ENCODE measurements at places on chromosomes 3 and 15. TPM values are rescaled to one million over a fixed set of nuclear protein-coding genes. Genes with fewer than 3 reads are reported as not detected.

DNA sequence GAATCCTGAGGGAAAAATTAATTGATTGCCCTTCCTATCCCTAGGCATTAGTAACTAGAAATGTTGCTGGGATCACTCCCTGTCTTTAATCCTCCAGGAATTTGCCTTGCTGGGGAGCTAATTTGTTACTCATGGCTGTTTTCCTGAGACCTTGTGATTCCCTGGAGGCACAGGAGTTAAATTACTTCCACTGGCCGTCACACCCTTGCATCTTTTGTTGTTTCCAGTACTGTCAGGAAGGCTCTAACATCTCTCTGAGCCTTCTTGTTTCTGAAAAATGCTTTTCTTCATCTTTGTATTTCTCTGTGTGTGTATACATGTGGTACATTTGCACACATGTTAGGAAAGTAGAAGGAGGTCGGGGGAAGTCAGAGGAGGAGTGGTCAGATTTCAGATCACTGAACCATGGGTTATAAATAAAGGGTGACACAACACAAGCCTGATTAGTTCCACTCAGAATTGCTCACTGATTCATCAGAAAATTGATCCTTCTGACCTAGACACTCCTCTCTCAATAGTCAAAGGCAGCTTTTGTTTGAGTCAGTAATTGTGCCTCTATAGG lies 23.5 kb upstream of the LRRFIP2 start:
- H3K27me3 ChIP-seq, result no peaks in the 10 kb centered on the region
- no peak overlapping the region for H3K4me3 ChIP-seq
- H3K27ac ChIP-seq, result peak overlapping the region; percentile 61

TEX55 gene
- total RNA-seq, result not detected

DNA sequence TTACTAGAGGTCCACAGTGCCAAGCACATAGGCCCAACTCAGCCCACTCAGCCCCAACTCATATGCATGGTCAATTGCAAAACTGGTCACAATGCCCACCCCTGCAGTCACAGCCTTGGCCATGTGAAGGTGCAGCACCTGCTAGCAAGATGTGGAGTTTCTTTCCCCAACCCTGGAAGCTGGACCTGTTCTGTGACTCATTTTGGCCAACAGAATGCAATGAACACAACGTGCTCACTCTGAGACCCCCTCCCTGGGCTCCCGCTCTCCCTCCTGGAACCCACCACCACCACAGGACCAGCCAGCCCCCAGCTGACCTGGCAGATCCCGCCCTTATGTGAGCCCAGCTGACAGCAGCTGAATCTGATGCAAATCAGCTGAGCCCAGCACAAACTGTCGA lies 34.4 kb downstream of the ALDH1L1 start:
- H3K4me3 ChIP-seq, result no peak overlapping the region
- DNase-seq, result peak; percentile 34
- H3K27ac ChIP-seq, result no peak overlapping the region

DYNLT2B gene
- 11.6 TPM for total RNA-seq

DNA sequence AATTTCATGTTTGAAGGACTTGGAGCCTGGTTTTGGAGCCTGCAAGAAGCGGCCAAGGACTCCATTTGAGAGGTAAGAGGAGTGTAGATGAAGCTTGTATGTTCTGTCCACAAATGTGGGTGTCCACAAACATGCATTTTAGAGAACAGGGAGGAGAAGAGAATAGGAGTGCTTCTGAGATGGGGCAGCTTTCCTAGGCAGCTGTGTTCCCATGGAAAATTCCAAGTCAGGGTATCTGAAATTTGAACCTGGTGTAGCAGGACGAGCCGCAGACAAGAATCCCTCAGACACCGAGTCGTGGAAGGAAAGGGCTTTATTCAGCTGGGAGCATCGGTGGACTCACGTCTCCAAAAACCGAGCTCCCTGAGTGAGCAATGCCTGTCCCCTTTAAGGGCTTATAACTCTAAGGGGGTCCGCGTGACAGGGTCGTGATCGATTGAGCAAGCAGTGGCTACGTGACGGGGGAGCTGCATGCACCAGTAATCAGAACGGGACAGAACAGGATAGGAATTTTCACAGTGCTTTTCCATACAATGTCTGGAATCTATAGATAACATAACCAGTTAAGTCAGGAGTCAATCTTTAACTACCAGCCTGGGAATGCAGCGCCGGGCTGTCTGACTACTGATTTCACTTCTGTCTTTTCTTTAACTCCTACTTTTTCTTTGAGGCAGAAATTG lies 71.4 kb upstream of the WDR72 start:
- H3K4me3 ChIP-seq, result no peak overlapping the region
- no peaks in the 10 kb centered on the region for H3K36me3 ChIP-seq
- no peaks in the 10 kb centered on the region for H3K27me3 ChIP-seq
- no peak overlapping the region for H3K27ac ChIP-seq
- no peaks in the 10 kb centered on the region for H3K4me1 ChIP-seq

DNA sequence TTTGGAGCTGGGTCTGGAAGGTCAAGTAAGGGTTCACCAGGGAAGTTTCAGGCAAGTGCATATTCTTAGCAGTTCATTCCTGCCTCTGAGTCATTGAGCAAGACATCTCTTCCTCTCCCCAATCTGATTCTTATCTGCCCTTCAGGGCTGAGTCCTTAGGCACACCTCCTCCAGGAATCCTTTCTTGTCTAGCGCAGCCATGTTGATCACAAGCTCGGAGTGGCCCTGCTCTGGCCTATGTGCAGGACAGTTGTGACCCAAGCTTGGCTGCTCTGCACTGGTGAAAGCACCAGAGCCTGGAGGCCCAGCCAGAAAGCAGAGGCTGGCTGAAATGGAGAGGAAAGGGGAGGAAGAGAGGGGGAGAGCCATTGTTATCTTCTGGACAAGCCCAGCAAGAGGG lies 30.9 kb upstream of the MRPS22 start:
- H3K4me3 ChIP-seq, result no peak overlapping the region
- no peak overlapping the region for H3K27ac ChIP-seq
- H3K27me3 ChIP-seq, result peaks cover 16% of the 10 kb centered on the region
- H3K4me1 ChIP-seq, result no peaks in the 10 kb centered on the region

ZNF660 gene
- 0.40 TPM for total RNA-seq

GRCh38 chr15:31171731-31172130 lies 70.2 kb upstream of the TRPM1 start:
- H3K27me3 ChIP-seq, result no peaks in the 10 kb centered on the region
- no peak overlapping the region for H3K4me3 ChIP-seq
- H3K4me1 ChIP-seq, result no peaks in the 10 kb centered on the region

DNA sequence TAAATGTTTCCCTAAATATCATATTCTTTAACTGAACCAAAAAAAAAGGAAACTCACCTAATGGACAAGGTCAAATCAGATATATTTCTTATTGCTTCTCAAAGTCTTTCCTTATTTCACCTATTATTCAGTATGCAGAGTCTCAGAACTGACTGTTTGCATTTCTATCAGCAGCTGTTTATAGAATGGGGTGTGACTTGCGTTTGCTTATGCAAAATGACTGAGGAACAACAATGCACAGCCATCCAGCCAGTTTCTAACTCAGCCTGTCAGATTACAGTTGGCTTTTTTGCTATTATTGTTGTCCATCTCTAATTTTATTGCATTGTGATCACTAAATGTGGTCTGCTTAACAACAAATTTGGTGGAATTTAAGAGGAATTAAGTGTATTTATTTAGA lies 40.7 kb downstream of the RAB27A start:
- H3K4me1 ChIP-seq, result peaks cover 22% of the 10 kb centered on the region
- no peaks in the 10 kb centered on the region for H3K27me3 ChIP-seq
- no peaks in the 10 kb centered on the region for H3K36me3 ChIP-seq
- no peak overlapping the region for H3K4me3 ChIP-seq
- DNase-seq, result no peak

DNA sequence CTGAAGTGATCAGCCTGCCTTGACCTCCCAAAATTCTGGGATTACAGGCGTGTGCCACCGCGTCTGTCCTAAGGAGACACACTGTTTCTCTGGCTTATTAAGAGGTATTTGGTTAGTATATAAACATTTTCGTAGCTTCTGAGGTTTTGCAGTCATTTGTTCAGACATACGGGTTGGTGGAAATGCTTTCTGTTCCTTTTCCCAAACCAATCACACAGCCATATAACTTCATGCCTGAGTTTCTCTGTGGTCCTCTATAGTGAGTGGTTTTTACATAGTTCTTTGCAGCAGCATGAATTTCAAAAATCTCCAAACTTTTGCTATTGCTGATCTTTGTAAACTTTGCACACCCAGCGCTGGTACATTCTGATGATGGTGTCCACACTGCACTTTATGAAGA lies 100.5 kb downstream of the AKAP13 start:
- peaks cover 66% of the 10 kb centered on the region for H3K4me1 ChIP-seq
- H3K27me3 ChIP-seq, result no peaks in the 10 kb centered on the region
- no peak overlapping the region for H3K27ac ChIP-seq
- no peak overlapping the region for H3K4me3 ChIP-seq
- H3K36me3 ChIP-seq, result no peaks in the 10 kb centered on the region

CLRN1 gene
- not detected for total RNA-seq

RASGRP1 gene
- total RNA-seq, result 25.9 TPM

- H3K27ac ChIP-seq, result no peak overlapping the region
- H3K36me3 ChIP-seq, result no peaks in the 10 kb centered on the region
- H3K27me3 ChIP-seq, result no peaks in the 10 kb centered on the region
- no peak for DNase-seq
- peaks cover 6% of the 10 kb centered on the region for H3K4me1 ChIP-seq
These were observed 94.2 kb upstream of the ACP3 start for GRCh38 chr3:132222868-132223538.

SLC15A2 gene
- 2.3 TPM for total RNA-seq

- no peaks in the 10 kb centered on the region for H3K4me1 ChIP-seq
- no peak overlapping the region for H3K27ac ChIP-seq
- no peaks in the 10 kb centered on the region for H3K27me3 ChIP-seq
- DNase-seq, result no peak
- H3K4me3 ChIP-seq, result no peak overlapping the region
- no peaks in the 10 kb centered on the region for H3K36me3 ChIP-seq
These were observed 9.8 kb downstream of the CCR4 start for GRCh38 chr3:32961189-32961715.

- H3K4me3 ChIP-seq, result no peak overlapping the region
- no peaks in the 10 kb centered on the region for H3K36me3 ChIP-seq
- DNase-seq, result no peak
- no peaks in the 10 kb centered on the region for H3K27me3 ChIP-seq
- no peak overlapping the region for H3K27ac ChIP-seq
- H3K4me1 ChIP-seq, result no peaks in the 10 kb centered on the region
These were observed 65.9 kb downstream of the GPR176 start for GRCh38 chr15:39854161-39854560.
